ENCODE measurements at places on chromosomes 7 and 10.

DNA sequence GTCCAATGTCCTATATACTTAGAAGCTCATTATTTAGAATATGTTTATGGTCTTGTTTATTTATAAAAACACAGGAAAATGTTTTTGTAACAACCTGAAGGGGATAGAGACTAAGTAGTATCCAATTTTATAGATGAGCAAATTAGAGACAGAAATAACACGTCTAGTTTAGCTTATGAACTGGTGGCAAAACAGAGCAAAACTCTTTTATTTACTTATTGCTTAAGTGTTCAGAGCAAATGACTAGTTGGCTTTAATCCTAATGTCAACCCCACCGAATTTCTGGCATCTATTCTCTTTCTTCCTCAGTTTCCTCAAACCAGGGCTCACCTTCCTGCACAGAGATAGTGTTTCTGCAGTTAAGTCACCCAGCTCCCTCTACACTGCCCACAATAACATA lies 792.8 kb downstream of the REEP3 start:
- H3K4me1 ChIP-seq: no peaks in the 10 kb centered on the region
- no peak overlapping the region for H3K4me3 ChIP-seq
- no peaks in the 10 kb centered on the region for H3K27me3 ChIP-seq
- DNase-seq: no peak
- H3K36me3 ChIP-seq: no peaks in the 10 kb centered on the region
- H3K27ac ChIP-seq: no peak overlapping the region

DNA sequence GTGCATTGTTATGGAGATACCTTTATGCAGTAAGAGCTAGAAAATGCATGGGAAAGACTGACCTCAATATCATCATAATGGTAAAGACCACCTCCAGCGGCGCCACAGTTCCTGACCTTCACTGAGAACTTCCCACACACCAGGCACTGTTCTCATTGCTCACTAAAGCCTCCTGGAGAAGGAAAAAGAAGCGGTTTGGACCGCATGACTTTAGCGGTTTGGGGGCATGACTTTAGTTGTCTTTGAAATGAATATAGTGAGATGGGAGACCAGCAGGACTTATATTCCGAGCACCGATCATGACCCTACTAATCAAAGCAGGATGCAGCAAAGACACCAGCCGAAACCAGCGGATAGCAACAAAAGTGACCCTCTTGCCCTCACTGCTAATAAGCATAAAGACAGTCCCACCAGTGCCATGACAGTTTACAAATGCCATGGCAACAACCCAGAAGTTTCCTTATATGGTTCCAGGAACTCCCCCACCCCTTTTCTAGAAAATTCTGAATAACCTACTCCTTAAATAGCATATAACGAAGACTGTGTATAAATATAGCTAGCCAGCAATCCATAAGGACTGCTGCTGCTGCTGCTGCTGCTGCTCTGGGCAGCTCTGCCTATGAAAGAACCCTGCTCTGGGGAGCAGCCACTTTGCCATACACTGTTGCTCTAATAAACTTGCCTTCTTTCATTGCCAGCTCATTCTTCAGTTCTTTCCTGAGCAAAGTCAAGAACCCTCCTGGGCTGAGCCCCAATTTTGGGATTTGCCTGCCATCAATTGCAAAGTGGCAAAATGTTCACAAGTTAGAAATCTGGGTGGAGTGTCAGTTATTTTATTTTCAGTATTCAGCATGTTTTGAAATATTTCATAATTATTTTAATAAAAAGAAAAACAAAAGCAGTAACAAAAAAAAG lies 694.1 kb downstream of the SUGCT start:
- no peaks in the 10 kb centered on the region for H3K27me3 ChIP-seq
- no peak for DNase-seq
- H3K4me3 ChIP-seq: no peak overlapping the region
- no peaks in the 10 kb centered on the region for H3K4me1 ChIP-seq
- H3K36me3 ChIP-seq: no peaks in the 10 kb centered on the region
- no peak overlapping the region for H3K27ac ChIP-seq

DNA sequence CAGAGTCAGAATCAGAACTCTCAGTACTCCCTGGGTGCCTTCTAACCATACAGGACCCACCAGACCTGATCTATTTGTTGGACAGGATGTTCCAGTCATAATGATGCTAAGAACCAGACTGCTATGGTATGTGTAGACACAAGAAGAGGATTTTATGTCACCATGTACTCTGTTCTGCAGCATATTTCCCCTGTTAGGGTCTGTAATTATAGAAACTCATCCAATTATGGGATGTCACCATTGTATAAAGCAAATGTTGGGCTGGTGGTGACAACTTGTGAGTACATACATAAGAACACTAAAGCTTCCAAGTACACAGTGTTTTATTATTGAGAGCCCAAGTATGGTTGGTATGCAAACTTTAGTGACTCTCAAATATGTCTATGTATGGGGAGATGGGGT lies 67.1 kb upstream of the AGBL3 start:
- DNase-seq: no peak
- no peak overlapping the region for H3K4me3 ChIP-seq
- no peak overlapping the region for H3K27ac ChIP-seq
- peaks cover 1% of the 10 kb centered on the region for H3K36me3 ChIP-seq
- peaks cover 4% of the 10 kb centered on the region for H3K27me3 ChIP-seq

GRCh38 chr7:18200855-18201254 lies 173.2 kb upstream of the PRPS1L1 start:
- H3K4me3 ChIP-seq: no peak overlapping the region
- no peaks in the 10 kb centered on the region for H3K36me3 ChIP-seq
- no peaks in the 10 kb centered on the region for H3K4me1 ChIP-seq
- no peak for DNase-seq
- no peak overlapping the region for H3K27ac ChIP-seq

- H3K36me3 ChIP-seq: no peaks in the 10 kb centered on the region
- no peak overlapping the region for H3K4me3 ChIP-seq
- peaks cover 8% of the 10 kb centered on the region for H3K27me3 ChIP-seq
- DNase-seq: peak; percentile 6
- H3K4me1 ChIP-seq: no peaks in the 10 kb centered on the region
Measured at GRCh38 chr10:123573236-123574108, 92.7 kb upstream of the GPR26 start.

DNA sequence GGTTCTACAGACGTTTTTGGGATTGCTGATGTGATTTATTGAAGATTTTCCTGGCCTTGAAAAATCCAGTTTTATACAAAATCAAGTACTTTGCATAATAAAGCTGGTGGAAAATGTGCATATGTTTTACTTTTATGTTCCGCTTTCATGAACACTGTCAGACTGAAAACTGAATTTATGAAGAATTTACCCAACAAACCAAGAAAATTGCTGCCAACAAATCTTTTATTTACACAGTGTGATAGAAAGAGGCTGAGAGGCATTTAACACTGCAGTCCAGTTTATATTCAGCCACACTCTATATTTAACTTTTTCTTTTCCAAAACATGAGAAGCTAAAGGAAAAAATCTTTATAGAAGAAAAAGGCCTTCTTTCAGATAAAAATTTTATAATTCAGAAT lies 35.4 kb upstream of the RSU1 start:
- no peak for DNase-seq
- no peaks in the 10 kb centered on the region for H3K4me1 ChIP-seq
- H3K27ac ChIP-seq: no peak overlapping the region
- H3K4me3 ChIP-seq: no peak overlapping the region

DNA sequence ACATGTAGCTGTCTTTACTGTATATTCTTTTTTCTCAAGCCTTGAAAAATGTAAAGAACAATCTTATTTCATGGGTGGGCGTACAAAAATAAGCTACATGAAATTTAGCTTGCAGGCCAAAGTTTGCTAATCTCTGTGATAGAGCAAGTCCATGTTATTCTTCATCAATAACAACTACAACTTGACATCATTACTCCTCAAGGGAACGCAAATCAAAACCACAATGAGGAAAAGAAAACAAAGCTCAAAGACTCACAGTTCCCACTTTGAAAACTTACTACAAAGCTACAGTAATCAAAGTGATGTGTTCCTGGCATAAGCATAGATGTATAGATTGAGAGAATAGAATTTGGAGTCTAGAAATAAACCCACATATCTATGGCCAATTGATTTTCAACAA lies 62.5 kb downstream of the GNA12 start:
- H3K27me3 ChIP-seq: no peaks in the 10 kb centered on the region
- no peak overlapping the region for H3K27ac ChIP-seq
- H3K4me3 ChIP-seq: no peak overlapping the region
- no peak for DNase-seq

DNA sequence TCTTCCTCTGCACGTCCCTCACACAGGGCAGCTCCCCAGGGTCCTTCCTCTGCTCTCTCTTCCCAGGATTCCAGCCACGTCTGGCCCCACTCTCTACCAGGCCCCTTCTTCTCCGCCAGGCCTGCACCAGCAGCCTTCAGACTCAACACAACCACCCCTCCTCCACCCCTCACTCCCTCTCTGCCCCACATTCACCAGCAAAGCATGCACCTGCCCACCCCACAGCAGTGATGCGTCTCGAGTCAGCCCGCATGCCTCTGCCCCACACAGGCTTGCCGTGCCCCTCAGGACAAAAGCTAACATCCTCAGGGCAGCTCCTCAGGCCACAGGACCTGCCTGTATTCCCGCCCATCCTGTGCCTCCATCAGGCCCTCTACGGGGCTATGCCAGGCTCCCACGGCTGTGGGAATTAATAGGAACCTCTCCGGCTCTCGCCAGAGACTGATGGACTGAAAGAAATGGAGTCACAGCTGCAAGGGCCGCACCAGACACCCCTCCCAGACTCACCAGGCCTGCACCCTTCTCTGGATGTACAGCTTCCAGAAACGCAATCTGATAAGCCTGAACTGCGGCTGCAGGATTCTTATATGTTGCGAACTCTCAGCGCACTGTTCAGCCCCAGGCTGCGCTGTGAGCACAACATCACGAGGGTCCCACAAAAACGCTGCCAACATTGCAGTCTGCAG lies 100.1 kb downstream of the CYTH3 start:
- no peak overlapping the region for H3K4me3 ChIP-seq
- no peaks in the 10 kb centered on the region for H3K36me3 ChIP-seq
- H3K27ac ChIP-seq: no peak overlapping the region
- H3K4me1 ChIP-seq: no peaks in the 10 kb centered on the region
- DNase-seq: no peak
- H3K27me3 ChIP-seq: peaks cover 3% of the 10 kb centered on the region

GRCh38 chr10:105024184-105024583 lies 383.1 kb downstream of the SORCS3 start:
- no peaks in the 10 kb centered on the region for H3K4me1 ChIP-seq
- no peaks in the 10 kb centered on the region for H3K36me3 ChIP-seq
- DNase-seq: no peak
- H3K4me3 ChIP-seq: no peak overlapping the region
- no peak overlapping the region for H3K27ac ChIP-seq

DNA sequence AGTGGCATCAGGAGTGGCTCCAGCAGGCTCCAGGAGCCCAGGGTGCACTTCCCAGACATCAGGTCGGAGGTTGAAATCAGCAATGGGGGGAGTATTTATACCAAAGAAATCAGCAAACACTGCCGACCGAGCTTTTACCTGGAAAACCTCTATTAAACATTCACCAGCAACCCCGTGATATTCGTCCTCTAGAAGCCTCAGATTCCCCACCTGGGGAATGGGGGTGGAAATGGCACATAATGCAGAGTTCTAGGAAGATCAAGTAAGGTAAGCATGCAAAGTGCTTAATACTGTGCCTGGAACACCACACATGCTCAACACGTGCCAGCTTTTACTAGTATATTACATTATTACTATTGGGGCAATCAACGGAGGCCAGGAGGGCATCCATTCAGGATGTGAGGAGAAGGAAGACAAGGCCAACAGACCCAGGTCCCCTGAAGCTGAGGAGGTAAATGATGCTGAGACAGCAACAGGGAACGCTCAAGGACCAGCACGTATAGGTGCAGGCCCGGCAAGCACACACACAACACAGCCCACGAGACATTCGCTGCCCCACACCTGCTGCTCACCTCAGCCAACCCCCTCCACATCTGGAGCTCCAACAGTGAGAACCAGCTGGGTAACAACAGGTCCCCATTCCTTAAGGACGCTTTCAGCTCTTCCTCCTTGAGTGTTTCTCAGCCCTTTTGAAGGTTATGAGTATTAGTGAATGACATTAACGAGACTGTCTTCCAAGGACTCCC lies 125.5 kb downstream of the TNS3 start:
- H3K4me1 ChIP-seq: no peaks in the 10 kb centered on the region
- H3K36me3 ChIP-seq: no peaks in the 10 kb centered on the region
- DNase-seq: no peak
- H3K27ac ChIP-seq: no peak overlapping the region

- H3K27ac ChIP-seq: no peak overlapping the region
- no peak for DNase-seq
- no peak overlapping the region for H3K4me3 ChIP-seq
- H3K27me3 ChIP-seq: no peaks in the 10 kb centered on the region
Measured at GRCh38 chr7:3710122-3710521, 409.1 kb downstream of the SDK1 start.

- no peak for DNase-seq
- peak overlapping the region; percentile 76 for H3K27ac ChIP-seq
- peak overlapping the region; percentile 10 for H3K4me3 ChIP-seq
- H3K27me3 ChIP-seq: peaks cover 74% of the 10 kb centered on the region
- peaks cover 20% of the 10 kb centered on the region for H3K4me1 ChIP-seq
- peaks cover 8% of the 10 kb centered on the region for H3K36me3 ChIP-seq
Measured at GRCh38 chr10:8035641-8036470, 18.6 kb upstream of the GATA3 start.

- H3K27me3 ChIP-seq: peaks cover 1% of the 10 kb centered on the region
- H3K36me3 ChIP-seq: peaks cover 1% of the 10 kb centered on the region
- H3K27ac ChIP-seq: no peak overlapping the region
- H3K4me1 ChIP-seq: peaks cover 95% of the 10 kb centered on the region
- no peak for DNase-seq
Measured at GRCh38 chr10:11153766-11154165, 136.1 kb downstream of the CELF2 start.

DNA sequence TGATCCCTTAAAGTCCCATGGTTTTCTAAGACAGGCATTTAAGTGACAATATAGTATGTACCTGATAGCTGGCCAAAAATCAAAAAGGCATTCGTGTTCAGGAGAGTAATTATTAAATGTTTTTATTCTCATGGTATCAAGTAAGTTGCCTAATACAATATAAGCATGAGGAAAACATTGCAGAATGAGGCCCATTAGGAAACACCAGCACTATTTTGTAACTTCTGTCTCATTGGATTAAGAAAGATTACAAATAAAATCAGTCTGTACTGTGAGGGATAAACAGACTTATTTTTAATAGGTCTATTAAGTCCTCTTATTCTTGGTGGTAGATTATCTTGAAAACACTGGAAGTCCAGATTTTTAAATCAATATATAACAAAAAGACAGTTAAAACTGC lies 110.1 kb downstream of the SNX13 start:
- no peaks in the 10 kb centered on the region for H3K27me3 ChIP-seq
- no peaks in the 10 kb centered on the region for H3K4me1 ChIP-seq

Data from activated T-helper 1 cell treated with anti-CD3 and anti-CD28 coated beads, Interleukin-12 subunit alpha, Interleukin-12 subunit beta, Interleukin-2, Interleukin-4 antibody, amounts not matched to agents 30 ng/mL and 10 ng/mL and 1 ng/mL, durations not matched to agents 14 hours and 24 hours and 36 hours (primary cell).